ENCODE measurements at places on chromosomes 1 and 21.
A peak's percentile ranks its signal among the peaks of the same experiment; 100 is the strongest.

DNA sequence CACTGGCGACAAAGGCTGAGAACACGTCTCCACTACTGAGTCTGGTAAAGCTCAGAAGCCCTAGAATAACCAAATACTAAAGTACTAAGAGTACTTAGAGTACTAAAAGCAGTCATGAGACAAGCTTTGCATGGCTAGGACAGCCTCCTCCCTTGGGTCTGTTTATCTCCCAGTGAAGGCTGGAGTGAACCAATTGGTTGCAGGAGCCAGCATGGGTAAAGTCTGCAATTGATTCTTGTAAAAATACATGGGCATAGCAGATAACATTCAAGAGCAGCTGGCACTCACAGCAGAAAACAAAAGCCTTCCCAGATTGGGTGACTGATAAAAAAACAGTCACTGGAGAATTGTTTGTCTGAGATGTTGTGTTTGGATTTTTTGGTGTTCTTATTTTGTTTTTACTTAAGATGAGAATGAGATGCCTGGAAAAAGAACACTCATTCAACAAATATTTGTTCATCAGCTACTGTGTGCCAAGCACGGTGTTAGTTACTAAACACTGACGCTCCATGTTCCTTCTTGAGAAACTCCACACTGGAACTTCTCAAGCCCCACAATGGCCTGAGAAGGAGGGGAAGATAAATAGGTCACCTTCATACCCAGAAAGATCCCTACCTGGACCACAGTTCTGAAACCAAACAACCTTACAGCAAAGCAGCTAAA lies 3.7 kb downstream of the IRF6 start:
- no peak for DNase-seq

DNA sequence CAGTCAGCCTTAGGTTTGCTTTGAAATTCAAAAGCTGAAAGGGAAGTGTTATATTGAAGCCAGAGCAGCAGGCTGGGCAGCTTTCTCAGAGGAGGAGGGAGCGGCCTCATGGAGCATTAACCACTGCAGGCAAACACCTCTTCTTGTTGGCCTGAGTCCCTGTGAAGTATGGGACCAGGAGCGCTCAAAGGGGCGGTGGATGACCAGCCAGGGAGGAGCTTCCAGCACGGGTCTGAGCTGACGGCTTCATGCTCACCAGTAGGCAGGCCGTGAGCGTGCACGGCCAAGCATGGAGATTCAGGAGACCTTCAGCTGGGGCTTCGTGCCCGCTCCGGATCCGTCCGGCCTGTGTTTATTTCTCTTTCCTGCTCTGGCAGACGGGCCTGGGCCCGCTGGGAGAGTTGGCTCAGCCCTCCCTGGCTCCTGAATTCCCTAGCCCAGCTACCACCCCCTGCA lies 245.2 kb downstream of the TRABD2B start:
- no peak for DNase-seq

DNA sequence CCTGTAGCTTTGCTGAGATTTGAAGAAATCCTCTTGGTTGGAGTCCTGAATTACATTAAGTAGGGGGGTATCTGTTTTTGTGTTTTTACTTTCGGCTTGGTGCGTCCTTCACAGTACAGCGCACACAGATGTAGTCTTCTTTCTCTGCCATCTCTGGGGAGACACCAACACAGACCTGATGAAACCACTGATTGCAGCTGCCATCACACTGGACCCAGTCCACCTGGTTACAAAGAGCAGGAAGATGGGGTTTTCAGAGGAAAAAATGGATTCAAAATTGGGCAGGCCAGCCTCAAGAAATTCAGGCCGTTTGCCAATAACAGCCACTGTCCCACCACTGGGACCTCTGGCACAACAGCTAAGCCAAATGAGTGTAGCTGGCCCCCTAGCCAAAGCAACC lies 18.7 kb upstream of the SYT2 start:
- no peak for DNase-seq

- DNase-seq = no peak
Measured at GRCh38 chr1:43995984-43996732, 4.8 kb downstream of the CCDC24 start.

- DNase-seq = no peak
Measured at GRCh38 chr21:26881504-26882228, 36.5 kb upstream of the ADAMTS1 start.

- no peak for DNase-seq
Measured at GRCh38 chr1:8360493-8361197, 42.7 kb downstream of the SLC45A1 start.

GRCh38 chr1:189627427-189627826 lies 850.2 kb downstream of the BRINP3 start:
- no peak for DNase-seq

- no peak for DNase-seq
Measured at GRCh38 chr1:182785181-182785580, 4.4 kb upstream of the NPL start.

DNA sequence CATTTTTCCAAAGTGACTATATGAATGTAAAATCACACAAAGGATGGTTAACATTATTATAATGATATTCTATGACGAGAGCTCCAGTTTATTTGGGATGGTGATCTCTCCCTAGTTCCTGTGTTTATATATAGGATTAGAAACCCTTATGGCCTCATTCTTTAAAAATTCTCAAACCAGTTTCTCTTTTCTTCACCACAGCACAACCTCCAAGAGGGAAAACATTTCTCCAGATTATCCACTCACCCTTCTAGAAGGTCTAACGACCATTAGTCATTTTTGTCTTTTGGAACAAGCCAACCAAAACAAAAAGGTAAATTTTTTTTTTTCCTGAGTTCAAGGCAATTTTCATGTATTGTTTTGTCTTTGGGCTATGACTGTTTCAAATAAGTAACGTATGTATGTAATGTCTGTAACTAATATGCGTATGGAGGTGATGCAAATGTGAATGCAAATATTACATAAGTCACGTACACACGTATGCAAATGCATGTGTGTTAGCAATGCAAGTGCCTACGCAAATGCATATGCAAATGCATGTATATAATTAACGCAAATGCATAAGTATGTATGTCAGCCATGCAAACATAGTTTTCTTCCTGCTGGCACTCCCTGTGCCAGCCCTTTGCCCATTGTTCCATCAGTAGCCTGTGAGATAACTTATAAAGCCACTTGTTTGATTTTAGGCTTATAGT lies 72.5 kb upstream of the MORC3 start:
- DNase-seq = no peak

DNA sequence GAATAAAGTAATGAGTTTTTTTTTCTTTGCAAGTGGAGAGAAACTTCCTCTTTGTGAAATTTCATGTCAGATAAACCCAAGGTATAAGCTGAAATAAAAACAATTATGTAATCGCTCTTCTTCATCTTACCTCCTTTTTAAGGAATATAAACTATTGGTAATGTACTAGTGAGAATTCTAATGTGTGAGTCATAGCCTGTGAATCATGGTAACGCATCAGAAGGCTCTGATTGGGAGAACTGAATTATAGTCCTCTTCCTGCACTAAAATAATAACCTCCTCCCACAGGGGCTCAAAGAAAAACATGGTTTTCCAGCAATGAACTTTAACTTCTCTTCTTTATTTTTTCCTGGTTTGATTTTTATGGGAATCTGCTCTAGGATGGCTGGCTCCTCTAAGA lies 57.1 kb upstream of the COX20 start:
- DNase-seq = no peak

GRCh38 chr1:107555578-107555977 lies 409.4 kb downstream of the VAV3 start:
- DNase-seq = no peak

GRCh38 chr1:205774198-205775014 lies 876 bp downstream of the RAB29 start:
- DNase-seq = peak; percentile 27

GRCh38 chr1:233543338-233544255 lies 70.3 kb upstream of the KCNK1 start:
- no peak for DNase-seq

DNA sequence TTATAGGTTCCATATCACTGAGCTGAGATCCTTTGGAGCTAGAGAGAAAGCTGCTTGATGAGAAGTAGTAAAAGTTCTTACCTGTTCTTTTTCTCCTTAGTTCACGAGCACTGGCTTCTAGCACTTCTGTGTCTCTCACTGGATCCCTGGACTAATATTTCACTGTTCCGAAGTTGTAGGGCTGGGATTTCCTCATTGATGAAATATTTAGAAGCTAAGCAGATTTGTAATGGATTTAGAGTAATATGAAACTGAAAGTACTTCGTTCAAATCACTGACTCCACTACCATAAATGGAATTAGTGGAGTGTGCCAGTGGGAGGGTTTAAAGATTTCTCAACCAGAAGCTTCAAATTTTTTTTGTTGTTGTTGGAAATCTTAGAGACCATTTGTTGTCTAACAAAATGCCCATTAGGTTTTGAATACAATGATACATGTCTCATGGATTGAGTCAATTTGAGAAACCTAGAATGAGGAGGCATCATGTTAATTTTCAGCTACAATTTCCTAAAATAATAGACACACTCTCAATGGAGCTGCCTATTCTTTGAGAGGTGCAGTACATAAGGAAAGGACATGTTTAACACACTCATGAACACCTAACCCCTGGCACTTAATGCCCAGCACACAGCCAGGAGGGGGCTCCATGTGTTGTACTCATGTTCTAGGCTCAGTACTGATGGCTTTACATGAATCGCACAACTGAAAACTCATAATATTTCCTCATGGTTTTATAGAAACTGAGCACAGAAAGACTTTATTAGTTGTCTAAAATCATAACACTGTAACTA lies at the start of gene GBP1:
Gene GBP1, minus strand, starts transcription at position 130 of the 790 bp plus-strand sequence. CDS start 1,974 bp downstream, outside the sequence.
- DNase-seq = no peak

DNA sequence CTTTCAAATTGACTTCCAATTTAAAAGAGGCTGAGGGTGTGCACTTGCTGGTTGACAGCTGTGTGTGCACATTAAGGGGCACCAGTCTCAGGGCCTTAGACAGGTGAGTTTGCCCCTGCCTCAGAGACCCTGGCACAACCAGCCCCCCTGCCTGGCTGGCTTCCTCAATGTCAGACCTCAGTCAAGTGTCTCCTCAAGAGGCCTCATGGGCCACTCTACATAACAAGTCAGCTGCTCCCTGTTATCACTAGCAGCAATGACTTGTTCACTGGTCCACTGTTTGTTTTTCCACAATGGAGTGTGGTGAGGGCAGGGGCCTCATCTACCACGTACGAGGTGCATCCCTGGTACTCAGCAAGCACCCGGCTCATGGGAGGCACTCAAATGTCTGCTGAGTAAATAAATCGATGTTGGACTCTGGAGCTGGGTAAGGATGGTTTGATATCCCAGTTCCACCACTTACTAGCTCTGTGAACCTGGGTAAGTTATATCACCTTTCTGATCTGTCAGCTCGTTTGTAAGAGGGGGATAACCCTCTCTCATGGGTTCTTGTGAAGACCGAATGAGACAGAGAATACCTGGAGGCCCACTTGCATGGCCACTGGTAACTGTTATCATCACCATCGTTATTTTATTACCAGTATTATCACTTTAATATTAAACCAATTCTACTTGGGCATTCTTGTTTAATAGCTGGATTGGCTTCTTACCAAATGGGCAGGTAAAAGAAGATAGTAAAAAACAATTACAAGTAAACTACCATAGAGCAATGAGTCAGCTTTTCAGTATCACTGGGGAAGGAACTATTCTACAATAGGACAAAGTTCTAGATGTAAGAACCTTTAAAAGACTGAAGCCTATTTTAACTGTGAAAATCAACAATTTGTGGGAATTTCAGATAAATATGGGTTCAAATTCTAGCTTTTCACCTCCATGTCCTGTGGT lies 64.6 kb downstream of the SLC66A1 start:
- no peak for DNase-seq

DNA sequence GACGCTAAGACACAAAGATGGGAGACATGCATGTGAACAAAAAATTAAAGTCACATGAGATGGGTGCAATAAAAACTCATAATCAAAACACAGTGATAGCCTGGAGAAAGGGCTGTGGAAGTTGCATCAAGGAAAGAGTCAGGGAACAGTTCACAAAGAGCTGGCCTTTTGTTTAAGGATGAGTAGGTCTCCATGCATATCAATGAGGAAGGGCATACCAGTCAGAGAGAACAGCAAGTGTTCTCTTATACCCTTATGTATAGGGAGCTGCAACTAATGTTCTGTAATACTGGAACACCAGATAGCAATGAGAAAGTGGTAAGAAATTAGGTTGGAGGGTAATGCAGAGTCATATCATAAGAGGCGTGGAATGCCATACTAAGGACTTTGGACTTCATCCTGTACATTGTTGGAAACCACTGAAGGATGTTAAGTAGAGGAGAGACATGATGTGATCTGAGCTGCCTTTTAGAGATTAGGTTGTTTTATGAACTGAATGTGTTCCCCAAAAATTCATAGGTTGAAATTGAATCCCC lies 46.7 kb upstream of the SAMD13 start:
- no peak for DNase-seq

DNA sequence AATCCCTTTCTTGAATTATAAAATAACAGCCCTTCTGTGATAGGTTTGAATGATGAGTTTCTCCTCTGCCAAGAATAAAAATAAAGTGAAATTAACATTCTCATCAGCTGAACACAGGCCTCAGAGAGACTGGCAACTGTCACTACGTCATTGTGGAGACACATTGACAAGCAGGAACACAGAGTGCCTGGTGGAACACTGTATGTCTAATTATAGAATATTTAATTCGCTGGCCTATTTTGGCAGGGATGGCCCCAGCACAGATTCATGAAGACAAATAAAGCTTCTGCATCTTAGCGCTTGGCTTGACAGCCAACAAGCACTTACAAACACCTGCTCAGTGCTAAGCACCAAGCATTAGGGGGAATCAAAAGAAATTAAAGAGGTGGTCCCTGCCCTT lies 52.0 kb upstream of the SMYD2 start:
- DNase-seq = no peak

DNA sequence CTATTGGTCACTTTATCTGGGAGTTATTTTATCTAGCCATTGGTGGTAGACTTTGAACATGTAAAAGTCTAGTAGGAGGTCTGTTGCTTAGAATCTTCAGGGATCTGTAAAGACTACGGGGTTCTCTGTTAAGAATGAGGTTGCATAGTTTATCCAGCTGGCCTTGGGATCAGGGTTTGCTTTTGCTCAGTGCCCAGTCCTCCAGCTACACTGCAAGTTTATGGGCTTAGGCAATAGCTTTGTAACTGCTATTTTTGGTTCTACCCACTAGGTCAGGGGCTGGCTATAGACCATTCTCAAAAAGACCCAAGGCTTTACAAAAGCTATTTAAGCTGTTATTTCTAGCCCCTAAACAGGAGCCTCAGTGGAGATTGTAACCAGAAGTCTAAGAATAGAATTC lies 9.8 kb downstream of the SH3GLB1 start:
- no peak for DNase-seq

DNA sequence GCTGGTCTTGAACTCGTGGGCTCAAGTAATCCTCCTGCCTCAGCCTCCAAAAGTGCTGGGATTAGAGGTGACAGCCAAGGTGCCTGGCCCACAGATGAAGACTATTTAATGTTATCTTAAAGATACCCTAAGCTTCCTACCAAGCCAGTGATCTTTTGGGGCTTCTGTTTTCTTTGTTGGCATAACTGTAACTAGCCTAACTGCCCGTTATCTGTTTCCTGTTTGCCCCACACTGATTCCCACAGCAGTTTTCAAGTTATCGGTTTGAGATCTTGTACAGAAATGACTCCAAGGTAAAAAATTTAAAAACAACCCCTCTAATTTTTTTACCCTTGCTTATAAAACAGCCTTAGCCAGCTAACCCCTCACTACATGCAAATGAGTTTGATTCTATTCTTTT lies 12.4 kb downstream of the SELL start:
- no peak for DNase-seq
